Left kidney (tissue), 8 donors: ENCODE measurements at places on chromosomes 7 and 10.

- DNase-seq, result no peak
Observed at GRCh38 chr7:128361411-128362379, at the start of gene PRRT4. Gene PRRT4, minus strand, starts transcription at chr7:128361690.

DNA sequence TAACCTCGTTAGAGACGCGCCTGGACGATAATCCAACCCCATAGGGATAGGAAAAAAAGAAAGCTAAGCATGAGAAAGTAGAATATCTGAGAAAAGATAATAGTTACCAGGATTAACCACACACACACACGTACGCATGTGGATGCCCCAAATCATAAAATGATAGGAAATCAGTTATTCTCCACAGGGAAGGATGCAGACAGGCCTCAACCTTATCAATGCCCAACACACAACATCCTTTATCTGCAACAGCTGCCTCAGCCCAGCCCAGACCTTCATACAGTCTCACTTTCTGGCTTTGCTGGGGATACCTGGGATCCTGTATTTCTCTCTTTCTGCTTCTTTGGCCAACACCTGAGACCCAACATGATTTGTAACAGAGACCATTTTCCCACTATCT is 123.0 kb downstream of the NOC3L start:
- DNase-seq, result no peak

DNA sequence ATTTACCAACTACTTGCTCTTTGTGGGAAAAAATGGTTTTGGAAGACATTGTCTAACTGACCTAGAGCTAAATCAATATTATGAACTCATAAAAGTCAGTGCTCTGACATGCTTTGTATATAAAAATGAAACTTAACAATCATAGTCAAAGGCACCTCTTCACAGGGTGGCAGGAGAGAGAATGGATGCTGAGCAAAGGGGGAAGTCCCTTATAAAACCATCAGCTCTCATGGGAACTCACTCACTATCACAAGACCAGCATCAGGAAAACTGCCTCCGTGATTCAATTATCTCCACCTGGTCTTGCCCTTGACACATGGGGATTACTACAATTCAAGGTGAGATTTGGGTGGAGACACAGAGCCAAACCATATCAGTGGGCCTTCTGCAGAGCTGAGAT is 417.6 kb upstream of the AUTS2 start:
- DNase-seq, result no peak

GRCh38 chr10:54559498-54559897 is 241.5 kb downstream of the PCDH15 start:
- no peak for DNase-seq

GRCh38 chr7:12357508-12357907 is 46.2 kb downstream of the VWDE start:
- DNase-seq, result no peak

GRCh38 chr10:61781969-61782403 is 119.3 kb downstream of the CABCOCO1 start:
- no peak for DNase-seq
